Nephron progenitor cell (in vitro differentiated cells): ENCODE measurements at places on chromosomes 2 and 18.

- DNase-seq = no peak
Measured at GRCh38 chr2:158726911-158727592, 68.1 kb upstream of the DAPL1 start.

DNA sequence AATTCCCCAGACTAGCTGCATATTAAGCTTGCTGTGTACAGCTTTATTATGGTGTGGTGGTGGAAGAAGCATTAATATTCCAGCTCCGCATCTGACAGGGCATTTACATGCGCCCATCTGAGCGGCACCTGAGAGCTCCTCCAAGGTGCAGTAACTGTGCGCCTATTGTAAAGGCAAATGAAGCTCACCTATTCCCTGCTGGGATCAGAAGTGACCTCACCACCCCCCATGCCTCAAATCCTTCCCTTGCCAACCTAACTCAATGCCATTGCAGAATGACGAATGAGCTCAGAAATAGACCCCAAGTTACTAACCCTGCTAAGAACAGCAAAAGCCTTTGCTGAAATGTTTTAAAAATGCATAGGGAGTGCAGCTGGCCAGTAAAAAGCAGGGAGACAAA lies 14.3 kb downstream of the BCL11A start:
- no peak for DNase-seq

DNA sequence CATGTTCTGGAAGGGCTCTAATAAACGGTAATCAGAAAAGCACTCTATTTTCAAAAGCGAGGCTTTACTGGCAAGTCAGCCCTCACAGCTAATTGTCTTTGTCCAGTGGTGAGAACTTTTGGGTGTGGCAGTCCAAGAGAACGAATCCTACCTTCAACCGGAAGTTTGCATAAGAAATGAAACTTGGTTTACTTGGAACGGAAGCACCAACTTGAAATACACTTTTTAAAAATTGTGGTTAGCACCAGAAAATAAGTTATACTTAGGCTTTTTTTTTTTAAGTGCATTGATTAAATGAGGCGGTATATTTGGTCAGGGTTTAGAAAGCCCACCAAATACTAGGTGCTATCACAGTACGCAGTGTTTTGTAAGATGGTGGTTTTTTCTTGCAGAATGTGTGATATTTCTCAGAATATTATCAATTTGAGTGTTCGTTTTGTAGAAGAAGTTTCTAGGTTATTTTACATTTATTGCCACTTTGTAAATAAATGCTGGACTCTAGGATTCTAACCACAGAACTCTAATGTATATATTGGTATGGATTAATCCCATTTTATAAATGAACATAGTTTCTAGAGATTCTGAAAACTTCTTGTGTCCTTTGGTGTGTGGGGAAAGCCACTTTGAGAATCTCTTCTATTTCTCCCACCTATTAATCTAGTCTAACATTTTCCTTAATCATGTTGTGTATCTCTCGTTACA lies 1.2 kb downstream of the MYL12A start:
- DNase-seq = no peak

- DNase-seq = no peak
Measured at GRCh38 chr2:208820014-208820688, 413.6 kb downstream of the PTH2R start.

- DNase-seq = no peak
Measured at GRCh38 chr2:176814274-176814673, 398.3 kb upstream of the HNRNPA3 start.

GRCh38 chr2:103176294-103176915 lies 414.6 kb downstream of the TMEM182 start:
- DNase-seq = no peak

- peak; percentile 27 for DNase-seq
Measured at GRCh38 chr18:52694804-52695203, 354.8 kb downstream of the DCC start.

- no peak for DNase-seq
Measured at GRCh38 chr2:9264301-9264700, 57.7 kb downstream of the ASAP2 start.

DNA sequence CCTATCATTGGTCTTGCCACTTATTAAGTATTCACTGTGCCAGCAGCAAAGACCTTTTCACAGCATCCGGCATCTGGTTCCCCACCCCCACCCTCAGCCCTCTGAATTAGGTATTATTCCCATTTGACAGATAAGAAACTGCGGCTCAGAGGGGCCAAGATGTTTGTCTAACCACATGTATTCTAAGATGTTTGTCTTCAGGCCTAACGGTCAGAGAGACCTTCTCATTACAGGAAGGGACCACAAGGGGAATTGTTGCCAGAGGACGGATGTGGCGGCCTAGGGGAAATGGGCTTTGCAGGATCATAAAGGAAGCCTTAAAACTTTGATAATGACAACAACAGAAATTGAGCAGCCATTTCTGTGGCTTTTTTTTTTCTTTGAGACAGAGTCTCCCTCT lies 16.6 kb downstream of the NPPC start:
- no peak for DNase-seq

DNA sequence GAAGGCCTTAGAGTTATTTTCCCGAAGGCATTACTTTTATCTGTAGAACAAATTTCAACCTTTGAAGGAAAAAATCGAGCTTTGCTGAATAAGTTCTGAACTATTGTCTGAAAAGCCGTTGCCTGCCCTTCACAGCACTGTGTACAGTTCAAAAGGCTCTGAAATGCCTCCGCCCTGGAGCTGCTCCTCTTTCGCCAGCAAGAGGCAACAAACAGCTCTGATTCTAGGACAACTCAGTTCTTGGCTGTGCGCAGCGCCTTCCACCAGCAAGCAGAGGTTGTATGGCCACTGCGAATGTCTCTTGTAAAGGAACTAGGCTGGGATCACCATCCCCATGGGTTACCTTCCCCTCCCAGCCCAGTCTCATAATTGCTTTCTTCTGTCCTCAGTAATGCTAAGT lies 308.5 kb downstream of the GBX2 start:
- no peak for DNase-seq

DNA sequence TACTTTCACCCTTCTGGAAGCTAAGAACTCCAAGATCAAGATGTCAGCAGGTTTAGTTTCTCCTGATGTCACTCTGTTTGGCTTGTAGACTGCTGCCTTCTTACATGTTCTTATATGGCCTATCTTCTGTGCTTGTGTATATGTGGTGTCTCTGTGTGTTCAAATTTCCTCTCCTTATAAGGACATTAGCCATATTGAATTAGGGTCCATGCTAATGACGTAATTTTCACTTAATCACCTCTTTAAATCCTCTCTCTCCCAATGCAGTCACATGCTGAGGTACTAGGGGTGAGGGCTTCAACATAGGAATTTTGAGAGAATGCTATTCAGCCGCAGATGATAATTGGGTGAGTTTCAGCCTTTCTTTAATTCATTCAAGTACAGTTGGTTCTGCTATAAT lies 458.3 kb upstream of the SYT4 start:
- DNase-seq = no peak

GRCh38 chr18:24975496-24976372 lies 376.2 kb downstream of the ZNF521 start:
- DNase-seq = no peak

GRCh38 chr2:108293850-108294249 lies 5.2 kb downstream of the SULT1C2 start:
- no peak for DNase-seq

- no peak for DNase-seq
Measured at GRCh38 chr2:134839649-134840048, 1.2 kb downstream of the ACMSD start.

- DNase-seq = no peak
Measured at GRCh38 chr18:70046207-70046606, 98.5 kb upstream of the CD226 start.

DNA sequence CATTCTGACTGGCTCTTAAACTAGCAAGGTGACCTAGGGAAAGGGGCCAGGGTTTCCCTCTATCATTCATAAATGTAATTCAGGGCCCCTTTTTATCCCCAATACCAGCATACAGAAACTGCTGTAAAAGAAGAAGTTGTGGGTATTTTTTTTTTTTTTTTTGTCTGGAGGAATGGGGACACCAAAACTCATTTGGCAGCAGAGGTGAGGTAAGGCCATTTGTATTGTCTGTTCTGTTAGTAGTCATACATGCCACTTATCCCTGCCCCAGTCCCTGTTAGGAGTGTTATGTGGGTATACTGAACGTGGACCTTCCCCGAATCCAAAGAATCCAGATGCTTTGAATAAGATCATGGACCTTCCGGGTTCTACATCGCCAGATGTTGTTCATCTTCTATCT lies 1.7 kb downstream of the SEPTIN2 start:
- DNase-seq = no peak

DNA sequence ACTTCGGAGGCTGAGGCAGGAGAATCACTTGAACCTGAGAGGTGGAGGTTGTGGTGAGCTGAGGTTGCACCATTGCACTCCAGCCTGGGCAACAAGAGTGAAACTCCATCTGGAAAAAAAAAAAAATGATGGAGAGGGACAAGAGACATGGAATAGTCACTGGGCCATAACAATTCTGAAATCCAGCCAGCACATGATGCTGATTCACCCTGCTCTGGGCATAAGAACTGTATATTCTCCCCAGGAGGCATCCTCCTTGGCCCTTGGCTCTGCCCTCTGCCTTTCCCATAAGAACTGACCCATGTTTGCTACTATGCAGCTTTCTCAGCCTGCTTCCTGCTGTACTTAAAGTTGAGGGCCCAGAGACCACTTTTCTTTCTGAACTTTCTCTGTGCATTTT lies 297.7 kb downstream of the GBX2 start:
- DNase-seq = no peak

DNA sequence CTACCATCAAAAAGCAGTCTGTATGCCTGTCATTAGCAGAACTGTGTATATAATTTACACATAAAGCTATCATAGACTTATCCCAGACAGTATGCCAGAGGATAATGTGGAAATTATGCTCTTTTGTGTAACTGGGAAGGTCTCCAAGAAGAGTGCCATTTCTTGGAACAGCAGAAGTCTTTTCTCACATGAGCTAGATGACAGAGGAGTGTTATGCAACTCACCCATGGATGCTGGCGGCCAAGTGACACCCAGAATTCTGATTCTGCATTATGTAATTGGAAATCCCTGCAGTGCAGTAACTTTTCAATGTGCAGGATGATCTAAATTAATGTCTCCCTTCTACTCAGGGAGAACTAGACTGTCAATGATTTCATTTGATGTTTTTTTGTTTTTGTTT lies 160.0 kb downstream of the UBE2E3 start:
- DNase-seq = no peak

GRCh38 chr2:136362676-136363390 lies 244.9 kb upstream of the CXCR4 start:
- DNase-seq = no peak

- no peak for DNase-seq
Measured at GRCh38 chr2:27902098-27902497, 11.6 kb downstream of the BABAM2 start.

GRCh38 chr2:152466980-152467676 lies 132.2 kb downstream of the FMNL2 start:
- DNase-seq = no peak

- DNase-seq = no peak
Measured at GRCh38 chr2:54871457-54872107, 148.1 kb downstream of the EML6 start.
